Activated naive CD4-positive, alpha-beta T cell treated with anti-CD3 and anti-CD28 coated beads for 36 hours (primary cell): ENCODE measurements at places on chromosomes 7 and 10.

DNA sequence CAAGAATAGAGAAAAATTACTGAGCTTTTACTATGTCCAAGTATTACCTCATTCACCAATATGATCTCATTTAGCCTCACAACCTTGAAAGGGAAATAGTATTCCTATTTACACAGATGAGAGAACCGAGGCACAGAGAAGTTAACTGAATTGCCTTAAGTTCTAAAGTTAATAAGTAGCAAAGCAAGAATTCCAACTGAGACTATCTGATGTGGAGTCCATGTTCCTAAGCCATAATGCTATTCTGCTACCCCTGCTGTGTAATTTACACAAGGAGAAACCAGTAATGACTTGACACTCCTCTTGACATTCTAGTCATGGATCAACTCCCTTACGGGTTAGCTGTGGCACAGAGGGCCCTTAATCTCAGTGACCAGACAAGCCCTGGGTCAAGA is 60.7 kb downstream of the ABCB4 start:
- DNase-seq = no peak

- peak; percentile 92 for DNase-seq
Observed at GRCh38 chr7:5704534-5704922, 76.9 kb downstream of the RNF216 start.

DNA sequence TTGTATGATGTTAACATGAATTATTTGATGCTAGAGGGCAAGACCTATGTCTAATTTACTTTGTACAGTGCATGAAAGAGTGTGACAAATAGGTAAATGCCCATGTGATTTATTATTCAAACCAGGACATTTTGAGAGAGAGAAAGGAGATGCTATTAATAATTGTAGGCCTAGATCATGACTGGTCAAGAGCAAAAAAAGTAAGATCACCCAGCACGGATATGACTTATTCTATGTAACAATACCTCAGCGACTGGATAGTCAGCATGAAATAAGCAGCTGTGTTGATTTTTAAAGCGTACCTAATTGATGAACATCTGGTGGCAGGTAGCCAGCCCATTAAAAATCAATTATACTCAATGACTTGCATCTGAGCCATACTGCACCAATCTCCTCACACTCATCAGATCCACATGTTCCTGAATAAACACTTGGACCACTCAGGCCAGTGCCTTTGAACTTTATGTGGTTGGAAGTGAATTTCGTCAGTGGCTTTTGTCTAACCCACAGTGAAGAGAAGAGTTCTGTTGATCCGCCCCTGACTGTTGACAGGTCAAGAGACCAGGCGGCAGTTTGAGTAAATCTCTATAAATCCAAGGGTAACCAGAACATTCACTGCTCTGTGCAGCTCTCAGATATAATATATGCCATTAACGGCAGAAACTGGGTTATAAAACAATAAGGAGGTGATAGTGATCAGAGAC is 435.3 kb downstream of the MDFIC start:
- no peak for DNase-seq

GRCh38 chr7:124781907-124782734 is 16.5 kb upstream of the GPR37 start:
- DNase-seq = no peak

DNA sequence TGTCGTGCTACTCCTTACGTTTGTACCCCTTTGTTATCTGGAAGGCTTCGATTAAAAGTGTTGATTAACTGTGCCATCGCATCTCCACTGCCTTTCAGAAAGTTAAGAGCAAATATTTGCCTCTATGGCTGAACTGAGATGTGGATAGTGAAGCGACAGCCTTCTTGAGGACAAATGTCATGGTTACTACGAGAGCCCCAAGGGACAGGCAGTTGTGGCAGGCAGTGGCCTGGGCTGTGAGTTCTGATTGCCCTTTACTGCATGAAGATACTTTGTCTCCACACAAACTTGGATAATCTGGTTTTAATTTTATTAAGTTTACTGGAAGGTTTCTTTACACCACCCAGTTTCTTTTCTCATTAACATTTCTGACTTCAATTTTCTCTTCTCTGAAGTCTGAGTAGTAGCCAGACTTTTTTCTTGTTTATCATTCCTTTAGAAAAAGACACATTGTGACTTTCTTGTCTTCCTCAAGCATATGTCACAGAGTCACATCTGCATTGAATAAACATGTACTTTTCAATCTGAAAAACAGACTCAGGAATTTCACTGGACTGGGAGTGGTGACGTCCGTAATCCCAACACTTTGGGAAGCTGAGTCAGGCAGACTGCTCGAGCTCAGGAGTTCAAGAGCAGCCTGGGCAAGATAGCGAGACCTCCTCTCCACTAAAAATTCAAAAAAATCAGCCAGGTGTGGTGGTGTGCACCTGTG is 1.5 kb downstream of the TAS2R41 start:
- no peak for DNase-seq

GRCh38 chr7:66937940-66938339 is 16.9 kb downstream of the TMEM248 start:
- no peak for DNase-seq

DNA sequence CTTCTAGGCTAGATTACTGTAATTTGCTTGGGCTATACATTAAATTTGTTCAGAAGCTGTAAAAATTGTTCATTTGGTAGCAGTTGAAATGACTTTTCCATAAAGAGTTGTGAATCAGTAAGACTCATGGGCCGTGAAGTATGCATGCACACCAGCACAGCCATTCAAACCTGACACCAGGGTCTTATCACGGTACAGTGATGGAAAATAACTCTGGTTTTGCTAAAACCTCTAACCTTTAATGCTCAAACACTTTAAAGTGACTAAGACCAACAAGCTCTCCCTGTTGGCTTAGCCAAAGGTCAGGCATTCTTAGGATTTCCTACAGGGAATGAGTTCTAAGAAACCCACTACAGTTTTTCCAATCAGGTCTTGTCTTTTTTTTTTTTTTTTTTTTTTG is 11.5 kb downstream of the ARL3 start:
- DNase-seq = no peak

DNA sequence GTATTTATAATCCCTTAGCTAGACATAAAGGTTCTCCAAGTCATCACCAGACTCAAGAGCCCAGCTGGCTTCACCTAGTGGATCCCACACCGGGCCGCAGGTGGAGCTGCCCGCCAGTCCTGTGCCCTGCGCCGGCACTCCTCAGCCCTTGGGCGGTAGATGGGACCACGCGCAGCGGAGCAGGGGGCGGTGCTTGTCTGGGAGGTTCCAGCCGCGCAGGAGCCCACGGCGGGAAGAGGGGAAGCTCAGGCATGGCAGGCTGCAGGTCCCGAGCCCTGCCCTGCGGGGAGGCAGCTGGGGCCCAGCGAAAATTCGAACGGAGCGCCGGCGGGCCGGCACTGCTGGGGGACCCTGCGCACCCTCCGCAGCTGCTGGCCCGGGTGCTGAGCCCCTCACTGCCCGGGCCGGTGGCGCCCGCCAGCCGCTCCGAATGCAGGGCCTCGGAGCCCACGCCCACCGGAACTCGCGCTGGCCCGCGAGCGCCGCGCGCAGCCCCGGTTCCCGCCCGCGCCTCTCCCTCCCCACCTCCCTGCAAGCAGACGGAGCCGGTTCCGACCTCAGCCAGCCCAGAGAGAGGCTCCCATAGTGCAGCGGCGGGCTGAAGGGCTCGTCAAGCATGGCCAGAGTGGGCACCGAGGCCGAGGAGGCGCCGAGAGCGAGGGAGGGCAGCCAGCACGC is 675.6 kb downstream of the REEP3 start:
- DNase-seq = no peak

DNA sequence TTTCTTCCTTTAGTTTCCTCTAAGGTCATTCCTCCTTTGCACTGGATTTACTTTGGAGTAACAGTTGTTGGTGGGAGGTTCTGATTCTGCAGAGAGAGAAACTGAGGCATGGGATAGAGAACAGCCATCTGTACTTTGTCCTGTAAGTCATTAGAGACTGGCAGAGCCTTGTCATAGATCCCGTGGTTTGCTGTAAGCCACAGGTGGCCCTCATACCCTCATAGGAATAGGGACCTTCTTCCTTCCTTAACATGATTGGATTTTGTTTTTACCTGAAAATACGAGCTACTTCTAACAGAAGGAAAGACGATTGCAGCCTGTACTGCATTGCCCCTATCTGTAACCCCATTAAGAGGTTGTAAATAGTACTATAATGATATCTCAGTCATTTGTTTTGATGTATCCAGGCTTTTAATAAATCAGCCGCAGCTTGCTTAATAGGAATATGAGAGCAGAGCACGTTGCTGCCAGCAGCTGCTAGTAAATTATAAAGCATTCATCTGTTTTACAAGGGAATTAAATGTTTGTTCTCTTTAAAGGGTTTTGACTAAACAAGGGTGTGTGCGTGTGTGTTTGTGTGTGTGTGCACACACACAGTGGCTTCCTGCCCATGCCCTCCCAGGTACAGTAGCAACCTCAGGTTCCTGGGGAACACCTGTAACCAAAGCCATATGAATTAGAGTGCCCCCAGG is 249.8 kb downstream of the AUTS2 start:
- DNase-seq = no peak

GRCh38 chr10:33820531-33820930 is 486.1 kb upstream of the NRP1 start:
- no peak for DNase-seq

- DNase-seq = no peak
Observed at GRCh38 chr10:133278577-133279265, 2.1 kb upstream of the ADAM8 start.

GRCh38 chr10:131174211-131174565 is 137.3 kb downstream of the TCERG1L start:
- DNase-seq = no peak

DNA sequence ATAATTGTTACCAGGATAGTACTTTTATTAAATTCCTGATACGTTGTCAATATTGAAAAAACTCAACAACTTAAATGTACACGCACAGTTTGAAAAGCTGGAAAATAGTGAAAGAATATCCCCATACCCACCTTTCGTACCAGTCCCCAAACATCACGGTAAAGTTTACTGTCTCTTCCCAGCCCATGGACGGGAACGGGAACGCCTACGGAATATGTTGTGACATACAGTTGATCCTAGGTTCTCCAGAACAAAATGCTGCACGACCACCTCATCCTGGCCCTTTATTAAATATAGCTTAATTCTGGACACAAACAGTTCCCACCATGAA is 527 bp upstream of the BCAP29 start:
- no peak for DNase-seq

DNA sequence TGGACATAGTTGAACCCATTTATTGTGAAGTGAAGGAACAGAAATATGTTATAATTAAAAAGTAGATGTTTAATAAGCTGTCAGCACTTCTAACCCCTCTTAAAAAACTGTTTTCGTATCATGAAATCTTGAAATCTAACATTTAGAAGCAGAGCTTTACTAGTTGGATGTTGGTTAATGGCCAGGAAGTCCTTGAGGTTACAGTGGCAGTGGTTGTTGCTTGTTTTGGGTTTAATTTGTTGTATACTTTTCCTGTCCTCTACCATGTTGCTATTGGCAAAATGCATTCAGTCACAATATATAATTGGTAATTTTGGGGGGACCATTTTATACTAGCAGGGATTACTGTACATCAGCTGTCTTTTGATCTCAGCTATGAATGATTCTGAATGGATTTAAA is 60.7 kb downstream of the EXOC4 start:
- DNase-seq = no peak

GRCh38 chr10:113590581-113590980 is 37.7 kb downstream of the HABP2 start:
- DNase-seq = no peak

DNA sequence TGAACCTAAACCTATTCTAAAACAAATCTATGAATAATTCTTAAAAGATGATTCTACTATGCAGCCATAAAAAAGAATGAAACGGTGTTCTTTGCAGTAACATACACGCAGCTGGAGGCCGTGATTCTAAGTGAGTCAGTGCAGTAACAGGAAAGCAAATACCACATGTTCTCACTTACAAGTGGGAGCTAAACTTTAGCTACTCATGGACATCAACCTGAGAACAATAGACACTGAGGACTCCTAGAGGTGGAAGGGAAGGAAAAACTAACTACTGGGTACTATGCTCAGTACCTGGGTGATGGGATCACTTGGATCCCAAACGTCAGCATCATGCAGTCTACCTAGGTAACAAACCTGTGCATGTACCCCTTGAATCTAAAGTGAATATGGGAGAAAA is 575.0 kb upstream of the MGMT start:
- DNase-seq = no peak

DNA sequence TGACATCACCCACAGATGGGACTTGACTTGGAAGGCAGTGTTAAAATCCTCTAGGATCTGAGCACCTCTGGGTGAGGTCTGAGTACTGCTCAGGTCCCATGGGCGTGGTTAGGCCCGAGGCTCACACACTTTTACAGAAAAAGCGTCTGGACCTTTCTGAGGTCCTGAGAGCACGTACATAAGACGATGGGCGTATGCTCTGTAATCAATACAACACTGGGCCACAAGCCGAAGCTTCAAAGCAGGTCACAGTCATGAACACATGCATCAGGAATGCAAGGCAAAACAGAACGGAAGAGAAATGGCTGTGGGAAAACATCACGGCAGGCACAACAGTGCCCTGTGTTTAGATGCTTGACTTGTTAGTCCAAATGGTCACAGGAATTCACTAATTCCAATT is 112.2 kb downstream of the LARP4B start:
- no peak for DNase-seq

GRCh38 chr7:88668591-88668990 is 90.9 kb upstream of the ZNF804B start:
- no peak for DNase-seq

DNA sequence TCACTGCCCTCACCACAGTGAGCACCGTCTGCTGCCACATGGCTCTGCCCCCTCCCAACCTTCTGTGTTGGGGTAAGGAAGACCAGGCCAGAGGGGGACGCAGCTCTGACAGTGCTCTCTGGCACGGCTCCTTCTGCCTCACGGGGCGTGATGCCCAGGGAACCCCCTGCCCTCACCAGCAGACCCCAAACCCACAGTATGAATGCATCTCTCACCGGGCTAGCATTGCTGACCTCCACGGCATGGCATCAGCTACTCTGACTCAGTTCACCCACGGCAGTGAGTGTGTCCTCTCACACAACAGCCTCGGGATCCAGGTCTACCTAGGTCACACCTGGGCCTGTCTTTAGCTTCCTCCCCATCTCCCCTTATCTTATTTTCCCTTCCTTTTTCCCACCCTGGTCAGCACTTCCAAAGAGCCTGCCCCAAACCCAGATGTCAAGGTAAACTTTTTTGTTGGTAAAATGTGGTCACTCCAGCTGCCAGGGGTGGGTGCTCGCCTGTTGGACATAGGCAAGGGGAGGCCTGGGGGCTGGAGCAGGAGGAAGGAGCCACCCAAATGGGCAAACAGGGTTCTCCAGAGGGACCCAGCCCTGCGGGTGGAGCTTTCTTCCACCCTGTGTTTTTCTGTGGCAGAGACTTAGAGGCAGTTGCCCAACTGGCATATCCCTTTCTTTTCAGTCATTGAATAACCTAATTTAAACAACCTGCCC is 4.4 kb downstream of the CALML3 start:
- peak; percentile 3 for DNase-seq

GRCh38 chr10:13528875-13529713 is at the start of gene BEND7:
TSS of gene BEND7 (minus strand) at chr10:13529014. CDS start at chr10:13528533, 481 bp downstream.
- DNase-seq = no peak

DNA sequence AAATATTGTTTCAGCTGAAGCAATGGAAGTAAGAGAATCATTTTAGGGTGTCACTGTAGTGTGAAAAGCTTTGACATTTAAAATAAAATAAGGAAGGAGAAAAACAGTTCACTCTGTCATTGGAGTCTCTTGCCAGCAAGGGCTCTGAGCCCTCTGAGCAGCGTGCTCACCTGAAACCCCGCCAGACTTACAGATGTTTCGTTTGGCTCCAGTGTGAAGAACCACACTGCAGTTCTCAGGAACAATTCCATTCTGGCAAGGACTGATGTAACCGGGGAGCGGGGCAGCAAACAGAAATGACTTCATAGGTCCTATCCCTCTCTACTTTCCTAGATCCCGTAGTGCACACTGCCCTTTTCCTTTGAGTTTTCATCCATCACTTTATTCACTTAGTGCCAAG is 164.3 kb downstream of the CELF2 start:
- no peak for DNase-seq
